ENCODE measurements at places on chromosomes 16 and 17.

DNA sequence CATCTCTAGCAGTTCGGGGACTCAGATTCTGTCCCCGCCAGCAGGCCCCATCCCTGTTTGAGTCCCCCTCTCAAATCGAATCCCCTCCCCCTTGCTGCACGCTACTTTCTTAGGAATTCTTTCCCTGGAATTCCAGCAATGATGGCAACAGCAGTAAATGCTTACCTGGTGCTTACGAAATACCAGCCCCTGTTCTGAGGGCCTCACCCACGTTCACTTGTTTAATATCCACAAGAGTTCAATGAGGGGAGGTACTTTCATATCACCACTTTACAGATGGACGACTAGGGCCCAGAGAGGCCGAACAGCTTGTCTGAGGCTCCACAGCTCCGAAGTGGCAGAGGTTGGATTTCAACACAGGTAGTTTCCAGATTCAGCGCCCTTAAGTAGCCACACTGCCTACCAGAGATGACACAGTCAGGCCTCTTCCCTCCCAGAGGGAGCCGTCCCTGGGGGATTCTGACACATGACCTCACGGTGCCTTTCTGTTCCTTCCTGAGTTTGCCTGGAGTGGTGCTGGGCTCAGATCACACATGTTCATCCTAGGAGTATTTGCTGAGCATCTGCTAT lies 120.7 kb upstream of the GSE1 start:
- no peak for DNase-seq

- DNase-seq: no peak
Measured at GRCh38 chr17:3043737-3044365, 19.6 kb downstream of the OR1D5 start.

- no peak for DNase-seq
Measured at GRCh38 chr16:51636920-51637769, 486.1 kb upstream of the SALL1 start.

- DNase-seq: no peak
Measured at GRCh38 chr17:60256174-60256573, 106.4 kb downstream of the CA4 start.

- DNase-seq: no peak
Measured at GRCh38 chr16:28104404-28104803, 40.9 kb upstream of the GSG1L start.

DNA sequence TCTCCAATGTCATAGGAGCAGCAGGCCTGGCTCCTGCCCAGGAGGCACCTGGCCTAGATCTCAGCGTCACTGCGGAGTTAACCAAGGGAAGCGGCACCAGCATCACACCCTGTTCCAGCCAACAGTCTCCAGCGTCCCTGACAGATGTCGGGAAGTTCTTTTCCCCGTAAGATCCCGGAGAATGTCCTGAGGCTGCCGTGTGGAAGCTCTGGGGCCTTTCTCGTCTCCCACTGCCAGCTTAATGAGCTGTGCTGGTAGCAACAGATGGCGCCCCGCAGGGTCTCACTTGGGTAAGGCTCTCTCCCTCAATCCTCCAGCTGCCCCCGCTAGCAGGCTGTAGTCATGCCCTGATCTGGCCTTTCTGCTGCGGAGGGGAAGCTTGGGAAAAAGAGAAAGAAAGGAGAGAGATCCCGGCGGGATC lies 57.5 kb downstream of the MARCHF10 start:
- no peak for DNase-seq

GRCh38 chr17:17440010-17440843 lies 36.6 kb upstream of the MED9 start:
- peak; percentile 74 for DNase-seq

DNA sequence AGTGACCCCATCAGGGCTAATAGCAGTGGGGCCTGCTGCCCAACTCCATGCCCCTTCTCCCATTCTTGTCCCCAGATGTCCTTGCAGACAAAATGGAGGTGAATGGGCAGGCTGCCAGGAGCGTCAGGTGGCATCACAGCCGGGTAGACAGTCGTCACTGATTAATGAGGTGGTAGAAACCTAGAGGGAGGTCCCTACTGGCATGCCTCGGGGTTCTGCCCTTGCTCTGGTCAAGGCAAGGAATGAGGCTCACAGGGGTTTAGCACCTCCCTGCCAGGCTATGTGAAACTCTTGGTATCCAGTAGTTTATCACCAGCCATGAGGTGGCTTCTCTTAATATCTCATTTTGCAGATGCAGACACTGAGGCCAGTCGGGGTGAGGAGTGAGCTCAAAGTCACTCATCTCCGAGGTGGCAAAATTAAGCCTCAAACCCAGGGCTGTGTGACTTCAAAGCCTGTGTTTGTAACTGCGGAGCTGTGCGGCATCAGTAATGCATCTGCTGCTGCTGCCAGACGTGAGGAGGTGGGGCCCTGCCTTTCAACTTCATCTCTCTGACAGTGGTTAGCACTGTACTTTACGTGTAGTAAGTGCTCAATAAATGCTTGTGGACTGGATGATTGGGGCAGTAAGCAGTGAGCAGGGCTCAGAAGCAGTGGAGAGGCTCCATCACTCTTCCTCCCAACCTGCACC lies 21.3 kb downstream of the RAI1 start:
- no peak for DNase-seq

GRCh38 chr17:81712468-81713003 lies 452 bp downstream of the SLC25A10 start:
- DNase-seq: no peak

GRCh38 chr16:86256995-86257394 lies 253.3 kb upstream of the FOXF1 start:
- DNase-seq: no peak

- no peak for DNase-seq
Measured at GRCh38 chr17:37276475-37276874, 99.3 kb upstream of the C17orf78 start.

GRCh38 chr16:88487920-88488851 lies 35.1 kb downstream of the ZFPM1 start:
- no peak for DNase-seq

DNA sequence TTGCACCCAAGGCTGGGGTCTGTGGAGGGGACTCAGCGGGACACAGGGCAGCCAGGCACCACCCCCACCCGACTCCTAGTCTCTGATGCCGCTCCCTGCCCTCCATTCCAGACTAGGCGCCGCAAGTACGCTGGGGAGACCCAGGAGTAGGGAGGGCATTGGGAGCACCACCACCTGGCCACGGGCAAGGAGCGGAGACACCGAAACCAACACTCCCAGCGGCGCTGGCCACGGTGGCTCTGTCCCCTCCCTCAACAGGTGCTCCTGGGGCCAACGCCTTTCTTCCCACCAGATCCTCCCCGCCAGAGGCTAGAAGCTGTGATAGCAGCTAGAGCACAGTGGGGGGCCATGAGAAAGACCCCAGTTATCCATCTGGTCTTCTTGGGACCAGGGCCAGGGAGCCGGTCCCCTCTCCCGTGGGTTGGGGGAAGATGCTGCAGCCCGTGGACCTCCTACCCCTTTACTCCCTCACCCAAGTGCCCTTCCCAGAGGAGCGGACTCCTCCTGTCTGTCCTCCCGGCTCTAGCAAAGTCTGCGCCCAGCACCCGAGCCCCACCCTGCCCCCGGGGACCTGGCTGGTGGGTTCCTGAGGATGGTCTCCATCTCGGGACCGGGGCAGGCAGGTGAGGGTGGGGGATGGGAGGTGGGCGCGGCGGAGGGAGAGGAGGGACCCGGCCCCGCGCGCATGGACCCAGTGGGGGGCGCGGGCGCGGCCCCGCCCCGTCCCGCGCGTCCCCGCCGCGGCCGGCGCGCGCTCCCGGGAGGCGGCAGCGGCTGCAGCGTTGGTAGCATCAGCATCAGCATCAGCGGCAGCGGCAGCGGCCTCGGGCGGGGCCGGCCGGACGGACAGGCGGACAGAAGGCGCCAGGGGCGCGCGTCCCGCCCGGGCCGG lies at the start of gene SYNGR3:
Gene SYNGR3, plus strand, starts transcription at position 762 of the 892 bp plus-strand sequence. CDS start 133 bp downstream, outside the sequence.
- no peak for DNase-seq

DNA sequence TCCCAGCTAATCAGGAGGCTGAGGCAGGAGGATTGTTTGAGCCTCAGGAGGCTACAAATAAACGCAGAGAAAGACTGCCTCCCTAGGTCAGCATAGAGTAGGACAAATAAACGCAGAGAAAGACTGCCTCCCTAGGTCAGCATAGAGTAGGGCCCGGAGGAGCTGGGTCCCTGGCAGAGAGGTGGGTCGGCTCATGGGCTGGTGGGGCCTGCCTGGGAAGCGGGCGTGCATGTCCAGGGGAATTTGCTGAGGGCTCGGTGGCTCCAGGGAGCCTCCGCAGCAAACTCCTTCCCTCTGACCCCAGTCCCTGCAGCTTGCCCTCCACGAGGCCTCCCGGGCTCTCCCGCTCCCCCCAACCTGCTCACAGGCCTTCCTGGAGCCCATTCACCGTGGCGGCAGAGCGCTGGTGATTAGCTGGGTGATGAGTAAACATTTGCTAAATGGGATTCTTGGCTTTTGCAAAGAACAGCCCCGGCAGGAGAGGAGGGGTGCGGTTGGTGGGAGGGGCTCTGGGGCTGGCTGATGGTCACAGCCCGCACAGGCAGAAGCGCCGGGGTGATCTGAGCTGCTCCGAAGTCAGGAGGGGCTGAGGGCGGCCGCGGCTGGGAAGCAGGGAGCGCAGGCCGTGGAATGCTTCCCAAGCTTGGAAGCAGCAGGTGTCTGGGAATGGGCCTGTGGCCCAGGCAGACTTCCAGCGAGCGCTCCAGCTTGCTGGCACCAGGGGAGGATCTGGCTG lies 93.1 kb downstream of the RTN4RL1 start:
- DNase-seq: no peak

GRCh38 chr17:58785097-58785496 lies 29.4 kb downstream of the PPM1E start:
- no peak for DNase-seq

DNA sequence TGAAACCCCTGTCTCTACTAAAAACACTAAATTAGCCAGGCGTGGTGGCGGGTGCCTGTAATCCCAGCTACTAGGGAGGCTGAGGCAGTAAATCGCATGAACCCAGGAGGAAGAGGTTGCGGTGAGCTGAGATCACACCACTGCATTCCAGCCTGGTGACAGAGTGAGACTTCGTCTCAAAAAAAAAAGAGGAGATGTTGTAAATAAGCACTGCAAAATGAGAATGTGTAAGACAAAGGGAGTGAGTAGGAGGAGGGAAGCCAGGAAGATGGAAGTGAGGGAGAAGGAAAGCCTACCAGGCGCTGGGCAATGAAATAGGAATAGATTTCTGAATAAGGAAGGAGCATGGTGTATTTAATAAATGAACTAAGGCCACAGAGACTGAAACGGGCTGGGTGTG lies 8.7 kb upstream of the PRPF8 start:
- no peak for DNase-seq

- DNase-seq: no peak
Measured at GRCh38 chr17:47287068-47287467, 33.4 kb downstream of the ITGB3 start.

GRCh38 chr17:67198131-67198530 lies 46.9 kb downstream of the HELZ start:
- no peak for DNase-seq

GRCh38 chr16:19926449-19927390 lies 42.1 kb upstream of the GPRC5B start:
- no peak for DNase-seq

DNA sequence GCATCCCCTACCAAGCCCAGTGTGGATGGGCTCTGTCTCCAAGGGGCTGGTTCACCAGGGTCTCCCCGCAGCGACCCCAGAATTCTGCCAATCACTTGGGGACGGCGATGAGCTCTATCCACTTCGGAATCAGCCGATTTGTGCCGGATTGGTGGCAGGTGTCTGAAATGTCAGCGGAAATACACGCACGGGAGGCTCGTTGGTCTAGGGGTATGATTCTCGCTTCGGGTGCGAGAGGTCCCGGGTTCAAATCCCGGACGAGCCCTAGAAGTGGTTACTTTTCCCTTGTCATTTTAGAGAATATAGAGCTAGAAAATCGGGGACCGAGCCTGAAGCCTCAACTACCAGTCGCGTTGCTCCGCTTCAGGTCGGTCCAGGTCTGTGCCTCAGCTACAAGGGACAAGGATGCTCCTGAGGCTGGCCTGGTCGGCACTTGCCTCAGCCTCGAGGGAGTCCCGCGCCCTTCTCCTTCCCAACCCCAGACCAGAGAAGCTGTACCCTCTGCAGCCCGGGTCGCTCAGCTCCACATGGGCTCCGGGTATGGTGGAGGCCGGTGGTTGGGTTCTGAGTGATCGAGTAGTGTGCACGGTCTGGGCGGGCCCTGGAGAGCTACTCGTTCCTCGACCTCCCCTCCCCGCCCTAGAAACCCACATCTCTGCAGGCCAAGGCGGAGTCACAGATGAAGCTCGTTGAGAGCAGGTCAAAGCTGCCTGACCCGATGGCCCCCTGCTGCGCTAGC lies 16.0 kb upstream of the OR1F1 start:
- DNase-seq: peak; percentile 52

DNA sequence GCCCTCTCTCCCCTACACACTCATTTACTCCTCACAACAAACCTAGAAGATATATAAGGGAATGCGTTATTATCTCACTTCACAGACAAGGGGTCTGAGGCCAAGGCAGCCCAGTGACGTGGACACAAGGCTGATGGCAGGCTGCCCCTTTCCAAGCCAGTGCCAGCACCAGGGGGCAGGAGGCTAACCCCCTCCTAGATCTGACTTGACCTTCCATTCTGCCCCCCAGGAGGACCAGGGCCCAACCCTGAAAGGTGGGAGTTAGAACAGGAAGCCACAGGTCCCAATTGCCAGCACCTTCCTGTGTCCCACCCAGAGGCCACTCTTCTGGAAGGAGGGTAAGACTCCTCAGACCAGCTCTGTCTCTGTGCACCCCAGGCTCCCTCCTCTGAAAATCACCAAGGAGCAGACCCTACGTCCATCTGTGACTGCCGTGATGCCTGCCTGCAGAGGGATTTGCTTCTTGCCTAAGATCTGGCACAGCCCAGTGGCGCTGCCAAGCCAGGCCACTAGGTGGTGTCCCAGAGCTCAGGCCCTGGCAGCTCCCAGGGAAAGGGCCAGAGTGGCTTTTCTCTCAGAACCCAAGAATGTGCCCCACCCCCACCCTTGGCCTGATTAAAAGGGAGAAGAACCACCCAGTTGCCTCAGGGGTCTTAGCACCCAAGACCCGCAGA lies 42.4 kb upstream of the MRPS23 start:
- peak; percentile 81 for DNase-seq

DNA sequence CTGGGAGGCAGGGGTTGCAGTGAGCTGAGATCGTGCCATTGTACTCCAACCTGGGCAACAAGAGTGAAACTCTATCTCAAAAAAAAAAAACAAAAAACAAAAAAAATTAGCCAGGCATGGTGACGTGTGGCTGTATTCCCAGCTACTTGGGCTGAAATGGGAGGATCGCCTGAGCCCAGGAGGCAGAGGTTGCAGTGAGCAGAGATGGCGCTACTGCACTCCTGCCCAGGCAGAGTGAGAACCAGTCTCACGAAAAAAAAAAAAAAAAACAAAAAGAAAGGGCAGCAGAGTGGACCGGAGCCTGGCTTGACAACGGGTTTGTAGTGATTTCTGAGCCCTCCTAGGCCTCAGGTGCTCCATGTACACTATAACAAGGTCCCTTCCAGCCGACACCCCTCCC lies 33.1 kb downstream of the PEMT start:
- no peak for DNase-seq

All from stimulated activated CD4-positive, alpha-beta T cell treated with anti-CD3 and anti-CD28 coated beads, Interleukin-4, amount 100 ng/mL, for 1 hour (primary cell).